DMS79 treated with DMSO at 0.1 percent for 48 hours (cell line): ENCODE measurements at places on chromosomes 11 and 22.

DNA sequence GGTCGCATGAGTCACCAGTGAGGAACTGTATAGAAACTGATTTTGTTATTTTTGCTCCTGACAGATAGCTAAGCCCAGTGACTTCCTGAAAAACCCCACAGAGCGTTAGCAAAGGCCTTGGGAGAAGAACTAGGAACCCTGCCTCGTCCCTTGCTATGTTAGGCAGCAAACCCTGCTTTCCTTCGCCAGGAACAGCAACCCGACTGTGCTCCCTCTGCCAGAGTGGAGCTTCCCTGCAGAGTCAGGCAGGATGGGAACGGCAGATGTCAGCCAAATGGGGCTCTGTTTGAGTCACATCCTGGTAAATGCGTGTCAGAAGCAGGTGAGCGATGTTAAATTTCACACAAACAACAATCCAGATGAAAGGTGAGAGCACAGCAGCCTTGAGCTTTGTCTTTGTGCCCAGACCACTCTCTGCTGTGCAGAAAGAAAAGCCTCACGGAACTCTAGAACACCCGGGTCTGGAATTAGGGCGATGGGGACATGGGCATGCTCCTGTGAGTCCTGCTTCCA is 186.6 kb downstream of the ADAMTS15 start:
- no peak for DNase-seq

- DNase-seq = peak; percentile 25
Measured at GRCh38 chr11:123405123-123405592, 24.9 kb upstream of the GRAMD1B start.

- DNase-seq = no peak
Measured at GRCh38 chr11:35131886-35132285, 7.1 kb upstream of the CD44 start.

- DNase-seq = no peak
Measured at GRCh38 chr11:5007561-5007960, 12.9 kb downstream of the OR51L1 start.

DNA sequence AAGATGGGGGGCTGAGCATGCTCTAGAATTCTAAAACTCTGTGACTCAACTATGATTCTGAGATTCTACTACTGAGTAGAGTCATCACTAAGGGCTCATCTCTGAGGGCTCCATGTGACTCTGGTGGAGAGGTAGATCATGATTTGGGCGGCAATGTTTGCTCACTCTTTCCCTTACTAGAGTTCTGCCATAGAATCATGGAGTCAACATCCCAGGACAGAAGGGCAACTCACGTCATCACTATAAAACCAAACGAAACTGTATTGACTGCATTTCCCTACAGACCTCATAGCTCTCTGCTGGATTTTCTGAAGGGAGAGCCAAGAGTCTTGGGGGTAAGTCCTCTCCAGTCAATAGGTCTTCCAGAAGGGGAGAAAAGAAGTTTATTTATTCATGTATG is at the start of gene MS4A14:
MS4A14 (plus strand) TSS at position 78 of the 400 bp plus-strand sequence; CDS start at position 198, 120 bp downstream.
- no peak for DNase-seq

DNA sequence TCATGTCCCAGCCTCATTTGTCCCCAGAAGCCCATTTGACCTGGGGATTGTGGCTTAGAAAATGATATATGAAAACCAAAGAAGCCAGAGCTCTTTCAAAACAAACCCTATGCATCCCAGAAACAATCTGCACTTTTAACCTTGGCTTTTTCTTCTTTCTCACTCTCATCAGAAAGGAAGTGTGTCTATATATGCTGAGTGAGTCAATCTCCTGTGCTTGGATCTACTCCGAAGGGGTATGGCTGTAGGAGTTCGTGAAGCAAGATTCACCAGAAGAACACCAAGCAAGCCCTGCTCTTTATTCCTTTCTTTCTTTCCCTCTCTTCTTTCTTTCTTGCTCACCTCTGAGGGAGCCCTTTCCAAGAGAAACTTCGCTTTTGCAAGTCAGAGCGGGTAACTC is 636 bp downstream of the PAMR1 start:
- no peak for DNase-seq

DNA sequence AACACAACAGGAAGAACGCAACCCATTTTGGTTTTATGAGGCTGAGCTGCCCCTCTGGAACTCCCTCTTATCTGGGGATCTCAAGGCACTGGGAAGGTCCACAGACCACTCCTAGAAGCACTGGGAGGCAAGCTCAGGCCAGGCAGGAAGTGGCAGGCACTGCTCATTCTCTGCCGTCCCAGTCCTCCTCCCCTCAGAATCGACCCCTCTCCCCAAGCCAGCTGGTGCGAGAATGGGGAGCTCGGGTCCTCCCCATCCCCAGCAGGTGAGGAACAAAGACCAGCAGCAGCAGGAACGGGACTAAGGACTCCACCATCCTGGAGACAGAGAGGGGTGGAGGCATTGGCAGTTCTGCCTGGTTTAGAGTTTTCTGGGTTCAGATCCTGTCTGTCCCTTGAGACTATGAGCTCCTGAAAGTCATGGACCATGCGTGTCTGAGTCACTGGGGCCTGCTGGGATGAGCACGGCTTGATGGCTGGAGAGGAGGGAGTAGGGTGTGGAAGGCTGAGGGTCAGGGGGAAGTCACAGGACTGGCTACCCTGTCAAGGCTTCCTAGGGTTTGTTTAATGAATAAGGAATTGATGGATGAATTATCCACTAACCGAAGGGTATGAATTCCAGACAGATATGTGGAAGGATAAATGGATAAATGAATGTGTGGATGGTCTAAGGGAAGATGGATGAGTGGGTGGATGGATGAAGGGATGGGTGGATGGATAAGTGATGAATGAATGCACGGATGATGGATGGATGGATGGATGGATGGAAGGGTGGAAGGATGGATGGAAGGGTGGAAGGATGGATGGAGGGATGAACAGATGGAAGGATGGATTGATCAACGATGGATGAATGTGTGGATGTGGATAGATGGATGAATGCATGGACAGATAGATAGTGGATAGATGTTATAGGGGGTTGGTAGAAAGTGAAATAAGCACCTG is 6.4 kb downstream of the MYEOV start:
- no peak for DNase-seq

GRCh38 chr11:128512474-128512996 is 74.8 kb downstream of the ETS1 start:
- DNase-seq = no peak

GRCh38 chr11:38680746-38681145 is 2082.7 kb upstream of the RAG2 start:
- DNase-seq = no peak

DNA sequence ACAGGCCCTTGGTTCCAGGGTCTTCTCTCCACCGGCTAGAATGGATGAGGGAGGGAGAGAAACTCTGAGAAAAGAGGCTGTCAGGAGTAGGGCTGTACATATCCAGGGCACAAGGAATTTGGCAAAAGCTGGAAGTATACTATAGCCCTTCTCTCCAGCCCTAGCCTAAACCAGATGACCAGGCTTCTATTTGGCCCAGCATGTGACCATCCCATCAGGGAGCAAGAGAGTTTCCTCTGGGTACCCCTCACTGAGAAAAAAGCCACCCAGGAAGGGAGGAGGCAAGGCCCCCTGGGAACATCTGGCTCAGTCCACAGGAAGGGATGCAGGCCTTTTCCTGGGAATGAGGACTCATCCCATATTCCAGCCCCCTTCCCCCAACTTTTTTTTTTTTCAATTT is 8.3 kb downstream of the CD44 start:
- no peak for DNase-seq

GRCh38 chr11:45724153-45724552 is 58.7 kb upstream of the CHST1 start:
- peak; percentile 23 for DNase-seq

- no peak for DNase-seq
Measured at GRCh38 chr11:12556155-12556554, 118.1 kb upstream of the TEAD1 start.

DNA sequence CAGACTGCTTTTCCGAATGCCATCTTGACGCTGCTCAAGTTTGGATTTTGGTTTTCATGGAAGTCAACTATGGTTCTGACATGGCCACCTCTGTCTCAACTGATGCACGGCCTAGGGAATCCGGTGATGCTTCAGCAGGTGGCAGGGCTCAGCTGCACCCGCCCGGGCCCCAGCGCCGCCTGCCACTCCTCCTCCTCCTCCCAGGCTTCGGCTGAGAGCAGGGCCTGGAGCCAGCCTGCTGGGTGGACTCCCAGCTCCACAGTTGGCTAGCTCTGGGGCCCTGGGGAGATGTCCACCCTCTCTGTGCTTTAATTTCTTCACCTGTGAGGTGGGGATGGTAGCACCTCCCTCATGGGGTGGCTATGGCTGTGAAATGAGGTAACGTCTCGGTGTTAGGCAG is 20.3 kb upstream of the NFAM1 start:
- DNase-seq = no peak

- no peak for DNase-seq
Measured at GRCh38 chr11:73481626-73482025, 105.4 kb downstream of the RELT start.

- DNase-seq = no peak
Measured at GRCh38 chr11:31825838-31826484, 14.8 kb upstream of the PAX6 start.

DNA sequence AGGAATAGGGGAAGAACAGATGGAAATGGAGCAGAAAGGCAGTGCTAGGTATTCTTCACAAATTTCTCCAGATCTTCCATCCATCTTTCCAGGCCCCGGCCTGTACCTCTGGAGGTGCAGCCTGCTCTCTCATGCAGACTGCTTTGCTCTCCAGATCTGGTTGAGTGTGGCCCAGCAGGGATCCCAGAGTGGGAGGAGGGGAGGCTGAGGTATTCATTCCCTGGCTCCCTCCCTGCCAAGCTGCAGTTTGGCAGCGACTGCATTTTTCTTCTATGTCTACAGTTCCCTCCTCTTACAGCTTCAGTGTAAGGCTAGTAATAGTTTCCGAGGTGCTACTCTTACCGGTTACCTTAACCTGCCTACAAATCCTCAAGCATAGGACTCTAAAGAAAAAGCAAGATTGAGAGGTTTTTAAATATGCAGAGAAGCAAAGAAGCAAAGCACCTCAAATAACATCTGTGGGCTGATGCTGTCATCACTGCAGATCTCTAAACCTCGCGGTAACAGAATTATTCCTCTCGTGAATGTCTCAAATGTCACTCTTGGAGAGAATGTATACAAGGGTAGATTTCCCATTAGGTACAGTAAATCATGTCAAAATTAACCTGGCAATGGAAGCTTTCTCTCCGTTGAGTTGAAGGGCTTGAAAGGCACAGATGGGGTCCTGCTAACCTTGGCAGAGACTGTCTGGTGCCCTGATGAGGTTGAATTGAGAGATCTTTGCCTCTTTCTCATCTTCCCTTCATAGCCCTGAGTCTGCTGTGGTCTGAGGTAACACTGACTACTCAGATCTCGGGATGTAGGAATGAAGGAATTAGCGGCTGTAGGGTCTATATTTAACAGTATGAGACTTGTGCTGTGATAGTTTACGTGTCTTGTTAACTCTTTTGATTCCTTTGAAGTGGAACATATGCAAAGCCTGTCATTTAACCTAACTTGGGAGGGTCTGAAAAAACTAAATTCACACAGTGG is 297.9 kb upstream of the C11orf87 start:
- DNase-seq = peak; percentile 45

DNA sequence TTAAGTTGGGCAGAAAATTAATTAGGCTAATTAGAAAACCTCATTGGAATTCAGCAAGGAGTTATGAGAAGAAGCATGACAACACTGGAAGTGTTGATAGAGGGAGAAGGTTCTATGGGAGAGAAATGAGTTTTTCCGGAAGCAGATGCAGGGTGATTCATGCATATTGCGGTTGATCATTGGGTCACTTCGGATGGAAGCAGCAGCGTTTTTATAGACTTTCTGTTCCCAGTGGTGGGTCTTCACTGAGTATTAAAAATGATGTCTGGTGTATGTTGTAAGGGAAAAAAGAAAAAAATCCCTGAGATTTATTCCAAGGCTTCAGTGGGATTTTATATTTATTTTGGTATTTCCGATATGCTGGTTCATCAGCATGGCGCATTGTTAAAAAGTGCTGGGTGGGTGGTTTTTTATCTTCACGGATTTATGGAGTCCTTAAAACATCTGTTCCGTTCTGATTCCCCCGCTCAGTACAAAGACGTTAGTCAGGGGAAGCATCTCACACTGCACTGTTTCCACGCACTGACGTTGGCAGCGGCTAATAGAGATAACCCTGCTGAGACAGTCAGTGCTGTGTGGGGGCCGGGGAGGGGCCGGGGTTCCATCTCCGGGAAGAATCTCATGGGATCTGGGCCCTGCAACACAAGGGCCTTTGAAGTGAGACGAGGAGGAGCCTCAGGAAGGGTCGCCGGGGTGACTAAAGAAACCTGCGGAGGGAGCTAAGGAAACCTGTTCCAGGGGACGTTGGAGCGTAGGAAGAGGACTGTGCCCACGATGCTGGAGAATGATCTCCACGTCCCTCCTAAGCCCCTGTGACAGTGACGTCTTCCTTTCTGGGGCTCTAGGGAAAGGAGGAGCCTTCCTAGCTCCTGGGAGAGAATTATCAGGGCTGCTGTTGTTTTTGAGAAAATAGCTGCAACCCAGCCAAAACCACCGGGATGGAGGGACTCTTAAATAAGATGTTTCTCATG is 390.0 kb downstream of the NTM start:
- no peak for DNase-seq

- no peak for DNase-seq
Measured at GRCh38 chr22:17779286-17780115, 5.2 kb upstream of the BID start.

DNA sequence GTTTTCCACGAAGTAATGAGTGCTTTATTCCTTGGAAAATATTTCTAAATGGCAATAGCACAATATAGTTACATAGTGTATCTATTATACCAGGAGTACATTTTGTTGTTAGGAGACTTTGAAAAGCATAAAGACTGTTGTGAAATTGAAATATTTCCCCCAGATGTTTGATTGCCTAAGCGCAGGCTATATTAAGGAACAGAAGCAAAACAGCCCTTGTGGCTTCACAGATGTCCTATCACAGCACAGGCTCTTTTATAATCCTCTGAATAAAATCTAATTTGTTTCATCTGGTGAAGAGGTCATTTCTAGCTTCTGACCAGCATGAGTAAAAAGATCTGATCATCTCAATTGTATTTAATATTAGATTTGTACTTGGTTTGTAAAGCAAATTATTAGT is 48.2 kb downstream of the BSX start:
- no peak for DNase-seq
